ENCODE measurements at places on chromosomes 7 and 10.

- DNase-seq = no peak
These were observed 31.8 kb downstream of the CXCL12 start for GRCh38 chr10:44353128-44353390.

GRCh38 chr7:81062755-81063154 is 143.9 kb upstream of the SEMA3C start:
- DNase-seq = no peak

GRCh38 chr10:16441173-16441840 is 4.5 kb downstream of the PTER start:
- DNase-seq = no peak

- DNase-seq = no peak
These were observed 13.2 kb upstream of the IFRD1 start for GRCh38 chr7:112437072-112437471.

- DNase-seq = no peak
These were observed 582 bp downstream of the STEAP2 start for GRCh38 chr7:90212149-90212495.

GRCh38 chr7:4787947-4788626 is 12.7 kb downstream of the AP5Z1 start:
- DNase-seq = no peak

- DNase-seq = no peak
These were observed 11.8 kb upstream of the GPNMB start for GRCh38 chr7:23234569-23235296.

- DNase-seq = no peak
These were observed 55.0 kb upstream of the VWDE start for GRCh38 chr7:12458520-12459131.

DNA sequence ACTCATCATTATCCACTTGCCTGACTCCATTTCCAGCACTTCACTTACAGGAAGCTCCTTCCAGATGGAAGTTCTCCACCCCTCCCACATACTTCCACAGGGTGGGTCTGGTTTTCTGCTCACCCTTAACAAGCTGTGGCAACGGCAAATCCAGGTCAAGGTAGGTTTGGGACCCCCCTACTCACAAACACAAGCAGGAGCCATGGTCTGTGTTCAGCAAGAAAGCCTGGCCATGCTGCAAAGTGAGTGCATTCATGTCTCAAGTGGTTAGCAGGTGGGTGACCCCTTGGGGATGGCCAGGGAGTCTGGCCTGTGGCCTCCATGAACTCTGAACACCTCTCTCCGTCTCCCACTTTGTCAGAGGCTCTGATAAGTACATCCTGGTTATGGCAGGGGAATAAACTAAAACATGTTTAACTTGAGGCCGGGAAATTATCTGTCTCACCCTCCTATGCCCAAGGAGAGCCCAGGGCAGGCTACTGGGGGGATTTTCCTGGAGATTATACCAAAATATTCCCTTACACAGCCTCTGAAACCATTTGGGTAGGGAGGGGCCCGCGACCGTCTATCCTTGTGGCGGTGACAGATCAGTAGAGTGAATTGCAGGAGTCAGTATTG is 844 bp downstream of the XPNPEP1 start:
- DNase-seq = no peak

GRCh38 chr7:151677581-151678226 is 158.0 kb upstream of the RHEB start:
- DNase-seq = no peak

GRCh38 chr10:47331491-47331890 is 9.2 kb downstream of the GDF2 start:
- no peak for DNase-seq

DNA sequence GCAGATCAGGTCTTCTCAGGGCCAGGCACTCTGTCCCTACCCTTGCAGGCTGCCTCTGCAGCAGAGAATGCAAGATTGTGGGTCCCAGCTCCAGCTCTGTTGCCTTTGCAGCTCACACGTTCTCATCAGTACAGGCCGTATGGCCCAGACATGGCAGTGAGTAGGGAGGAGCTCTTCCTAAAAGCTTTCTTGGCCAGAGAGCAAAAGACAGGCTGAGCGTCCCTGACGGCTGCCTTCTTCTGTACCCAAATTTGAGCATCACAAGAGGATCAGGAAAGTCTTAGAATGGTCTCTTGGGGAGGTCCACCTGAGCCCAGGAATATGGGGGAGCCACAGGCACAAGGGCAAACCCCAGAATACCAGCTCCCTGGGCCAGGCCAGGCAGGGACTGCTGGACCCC is 266.3 kb upstream of the ZMIZ1 start:
- DNase-seq = no peak

DNA sequence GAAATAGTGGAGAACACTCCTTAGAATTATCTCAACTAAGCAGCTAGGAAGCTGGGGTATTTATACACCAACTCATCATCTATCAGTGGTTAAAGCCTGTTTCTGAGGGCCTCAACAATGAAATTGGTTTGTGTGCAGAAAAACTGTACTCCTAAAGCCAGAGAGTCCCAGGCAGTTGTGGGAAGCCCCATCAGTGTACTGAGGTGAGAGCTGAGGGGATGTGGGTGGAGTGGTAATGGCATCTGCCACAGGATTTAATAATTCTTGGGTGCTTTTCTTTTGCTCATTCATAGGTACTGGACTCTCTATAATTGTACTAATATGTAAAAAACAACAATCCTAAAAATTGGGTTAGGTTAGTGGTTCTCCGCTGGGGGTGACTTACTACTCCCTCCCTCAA is 267.5 kb downstream of the PTEN start:
- no peak for DNase-seq

- no peak for DNase-seq
These were observed 58.0 kb downstream of the PLXDC2 start for GRCh38 chr10:19874190-19874589.

GRCh38 chr10:128908099-128908498 is 558.9 kb upstream of the MGMT start:
- DNase-seq = no peak

DNA sequence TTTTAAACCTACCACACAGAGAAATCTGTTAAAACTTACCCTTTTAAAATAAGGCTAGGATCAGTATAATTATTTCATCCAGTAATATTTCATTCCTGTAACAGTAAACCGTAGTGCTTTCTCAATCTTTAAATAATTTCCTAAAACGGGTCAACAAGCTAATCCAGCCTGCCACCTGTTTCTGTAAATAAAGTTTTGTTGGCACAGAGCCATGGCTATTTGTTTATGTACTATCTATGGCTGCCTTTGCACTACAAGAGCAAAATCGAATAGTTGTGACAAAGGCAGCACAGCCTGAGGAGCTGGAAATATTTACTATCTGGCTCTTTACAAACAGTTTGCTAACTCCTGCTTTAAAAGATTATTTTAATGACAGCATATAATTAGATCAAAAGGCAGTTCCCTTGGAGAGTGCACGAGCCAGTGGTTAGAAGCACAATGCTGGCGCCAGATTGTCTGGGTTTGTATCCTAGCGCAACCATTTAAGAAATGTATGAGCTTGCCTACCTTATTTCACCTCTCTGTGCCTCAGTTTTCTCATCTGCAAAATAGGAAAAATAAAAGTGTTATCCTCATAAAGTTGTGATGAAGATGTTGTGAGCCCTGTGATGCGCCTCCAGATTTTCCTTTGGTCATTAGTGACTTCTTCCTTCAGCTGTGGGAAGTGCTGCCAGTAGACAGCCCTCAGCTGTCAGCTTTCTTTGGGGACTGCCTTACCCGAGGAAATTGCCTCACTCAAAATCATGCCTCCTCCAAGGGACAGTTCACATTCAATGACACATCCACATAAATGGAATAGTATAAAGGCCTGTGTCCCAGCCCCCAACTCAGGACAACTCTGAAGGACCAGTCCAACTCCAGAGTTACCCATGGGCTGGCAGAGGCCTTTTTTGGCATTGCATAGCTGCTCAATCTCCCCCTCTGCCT is 11.8 kb upstream of the MIOS start:
- no peak for DNase-seq

DNA sequence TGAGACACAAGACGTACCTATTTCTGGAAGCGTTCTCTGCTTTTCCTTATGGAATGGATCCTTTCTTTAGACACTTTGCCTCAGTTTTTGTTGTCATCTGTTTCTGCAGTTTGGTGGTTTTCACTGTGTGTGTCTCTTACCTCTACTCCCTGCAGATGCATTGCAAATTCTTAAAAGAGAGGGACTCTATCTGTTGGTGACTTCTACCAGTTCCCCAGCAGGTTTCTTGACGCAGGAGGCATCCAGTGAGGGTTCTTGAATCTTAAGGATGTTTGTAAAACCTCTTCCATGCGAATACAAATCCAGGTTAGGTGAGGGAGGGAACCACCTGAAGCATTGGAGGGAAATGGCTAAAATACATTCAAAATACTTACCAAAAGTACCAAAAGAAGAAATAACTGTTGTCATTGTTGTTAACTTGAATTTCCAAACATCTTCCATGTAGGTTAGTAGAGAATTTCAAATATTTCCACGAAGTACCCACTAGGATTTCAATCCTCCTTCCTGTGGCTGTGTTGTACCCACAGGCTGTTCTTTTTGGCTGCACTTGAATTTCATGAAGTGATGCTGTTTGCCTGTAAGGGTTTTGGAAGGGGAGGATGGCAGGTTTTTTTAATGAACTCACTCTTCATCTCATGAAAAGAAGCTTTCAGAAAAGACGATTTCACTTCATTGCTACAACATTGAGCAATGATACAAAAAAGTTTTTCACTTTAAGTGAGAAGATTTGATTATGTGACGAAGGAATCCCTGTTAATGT is 32.2 kb downstream of the PLXDC2 start:
- no peak for DNase-seq

DNA sequence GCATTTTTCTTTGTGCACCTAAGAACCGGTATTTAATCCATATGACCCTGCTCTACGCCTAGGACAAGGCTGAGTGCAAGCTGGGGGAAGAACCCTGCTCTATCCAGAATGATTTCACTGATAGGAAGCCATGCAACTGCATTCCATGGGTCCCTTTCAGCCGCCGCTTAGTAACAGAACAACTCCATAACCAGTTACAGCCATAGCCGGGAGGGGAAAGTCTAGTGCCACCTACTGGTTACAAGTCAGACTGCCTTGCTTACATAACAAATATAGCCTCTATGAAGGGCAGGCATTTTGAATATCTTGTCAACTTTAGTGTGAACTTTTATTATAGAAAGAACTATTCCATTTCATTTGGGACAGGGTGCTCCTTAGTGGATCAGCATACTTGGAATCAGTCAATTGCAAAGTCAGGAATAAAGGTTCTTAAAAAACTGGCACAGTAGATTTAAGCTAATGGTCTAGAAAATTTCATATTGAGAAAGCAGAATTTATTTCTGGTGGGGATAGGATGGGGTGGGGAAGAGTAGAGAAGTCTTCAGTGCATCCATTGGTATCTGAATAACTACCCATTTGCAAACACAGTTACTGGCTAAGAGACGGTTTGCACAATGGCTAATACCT is 521.7 kb downstream of the ADRA2A start:
- DNase-seq = peak; percentile 2

GRCh38 chr7:151993977-151994676 is 31.3 kb upstream of the GALNT11 start:
- DNase-seq = no peak

- peak; percentile 66 for DNase-seq
These were observed 1.2 kb upstream of the LZTS2 start for GRCh38 chr10:100998183-100998990.

DNA sequence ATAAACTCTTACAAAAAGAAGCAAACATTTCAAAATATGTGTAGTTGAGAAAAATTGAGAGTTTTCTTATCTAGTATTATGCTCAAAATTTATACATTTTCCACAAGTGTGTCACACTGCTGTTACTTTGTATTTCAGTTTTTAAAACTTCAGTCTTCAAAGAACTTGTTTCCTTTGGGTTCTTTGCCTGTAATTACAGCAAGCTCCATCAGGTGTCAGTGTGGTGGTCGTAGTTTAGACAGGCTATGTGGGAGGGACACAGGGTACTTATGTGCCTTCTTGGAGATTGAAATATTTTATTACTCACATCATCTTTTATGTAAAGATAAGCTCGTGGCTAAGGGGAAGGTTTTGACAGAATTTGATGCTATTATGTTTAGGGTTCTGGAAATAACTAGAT is 360.5 kb downstream of the FGFR2 start:
- DNase-seq = no peak

- DNase-seq = no peak
These were observed 94.5 kb downstream of the ETV1 start for GRCh38 chr7:13894954-13895353.

- DNase-seq = no peak
These were observed 104.3 kb downstream of the TYW1 start for GRCh38 chr7:67100956-67101361.

DNA sequence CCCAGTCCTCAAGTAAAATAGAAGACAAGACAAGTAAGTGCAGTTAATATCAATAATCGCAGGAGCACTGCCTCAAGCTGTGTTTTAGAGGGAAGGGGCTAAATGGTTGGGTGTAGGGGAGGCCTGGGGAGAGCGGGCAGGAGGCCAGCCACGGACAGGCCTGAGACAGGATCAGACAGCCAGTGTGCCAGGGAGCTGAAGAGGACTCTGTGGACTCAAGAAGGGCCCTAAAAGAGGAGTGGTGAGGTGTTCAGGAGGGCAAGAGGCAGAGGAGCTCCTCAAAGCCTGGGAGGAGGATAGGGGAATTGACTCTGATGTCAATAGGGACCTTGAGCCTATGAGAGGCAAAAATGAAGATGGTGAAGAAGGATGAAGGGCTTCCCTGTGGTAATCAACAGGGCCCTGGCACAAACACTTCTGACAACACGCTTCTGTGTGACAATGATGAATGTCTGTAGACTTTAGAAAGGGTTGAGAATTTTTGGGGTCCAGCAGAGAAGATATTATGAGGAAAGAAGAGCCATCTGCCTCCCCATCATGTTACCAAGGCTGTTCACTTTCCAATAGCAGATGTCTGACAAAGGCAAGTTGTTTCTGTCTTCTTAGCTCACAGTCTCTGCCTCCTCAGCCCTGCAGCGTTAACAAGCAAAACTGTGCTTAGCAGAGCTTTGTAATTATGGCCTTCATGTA is 2.4 kb upstream of the PTPRE start:
- DNase-seq = no peak

GRCh38 chr10:88314362-88314761 is 268.8 kb downstream of the RNLS start:
- DNase-seq = no peak

DNA sequence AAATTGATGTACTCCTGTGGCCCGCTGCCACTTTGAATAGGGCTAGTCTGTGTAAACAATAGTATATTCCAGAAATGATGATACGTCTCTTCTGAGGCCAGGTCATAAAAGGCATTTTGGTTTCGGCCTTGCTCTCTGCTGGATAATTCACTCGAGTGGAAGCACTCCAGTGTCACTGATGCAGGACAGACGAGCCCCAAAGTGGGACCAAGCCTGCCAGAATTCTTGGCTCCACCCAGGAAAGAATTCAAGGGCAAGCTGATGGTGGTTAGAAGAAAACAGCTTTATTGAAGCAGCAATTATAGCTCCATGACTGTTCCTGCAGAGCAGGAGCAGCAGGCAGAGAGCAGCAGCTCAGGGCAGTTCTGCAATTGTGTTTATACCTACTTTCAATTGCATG is 717.6 kb downstream of the GRM8 start:
- DNase-seq = no peak

DNA sequence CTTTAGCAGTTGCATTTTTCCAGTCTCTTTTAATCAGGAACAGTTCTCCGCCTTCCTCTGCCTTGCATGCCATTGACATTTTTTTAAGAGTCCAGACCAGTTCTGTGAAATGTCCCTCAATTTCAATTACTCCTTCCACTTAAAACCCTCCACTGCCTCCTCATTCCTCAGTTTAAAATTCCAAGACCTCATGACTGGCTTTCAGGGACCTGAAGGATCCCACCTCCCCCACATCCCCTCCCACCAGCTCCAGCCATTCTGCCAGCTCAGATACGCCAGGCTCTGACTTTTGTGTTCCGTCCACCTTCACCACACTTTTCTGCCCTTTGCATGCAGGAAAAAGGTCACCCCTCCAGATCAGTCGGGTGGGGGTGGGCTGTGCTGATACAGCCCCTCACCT is 8.7 kb downstream of the TNRC18 start:
- DNase-seq = no peak

All from GOT3 (cell line).